ENCODE measurements at places on chromosomes 2 and 18. TPM values are rescaled to one million over a fixed set of nuclear protein-coding genes. Genes with fewer than 3 reads are reported as not detected.

DNA sequence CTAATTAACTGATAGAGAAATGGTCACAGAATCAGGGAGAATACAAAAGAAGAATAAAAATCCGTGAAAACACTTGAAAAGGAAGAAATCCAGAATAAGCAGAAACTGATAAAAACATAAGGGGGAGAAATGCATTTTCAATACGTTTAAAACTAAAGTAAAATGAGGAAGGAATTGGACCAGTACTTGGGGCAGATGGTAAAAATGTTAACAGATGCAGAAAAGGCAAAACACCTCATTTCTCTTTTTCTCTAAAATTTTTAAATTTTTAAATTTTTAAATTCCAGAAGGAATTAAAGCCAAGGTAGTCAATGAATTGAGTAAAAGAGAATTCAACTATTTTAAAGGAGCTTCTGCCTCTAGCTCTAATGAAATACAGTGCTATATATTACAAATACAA, 353.9 kb downstream of the METTL4 start:
- no peak for DNase-seq

- DNase-seq: no peak
These were observed 43.1 kb downstream of the KCTD18 start for GRCh38 chr2:200466425-200467418.

GRCh38 chr2:152241948-152242729, 66.6 kb upstream of the STAM2 start:
- DNase-seq: no peak

- no peak for DNase-seq
These were observed 37.6 kb downstream of the UNC80 start for GRCh38 chr2:209809256-209809655.

DNA sequence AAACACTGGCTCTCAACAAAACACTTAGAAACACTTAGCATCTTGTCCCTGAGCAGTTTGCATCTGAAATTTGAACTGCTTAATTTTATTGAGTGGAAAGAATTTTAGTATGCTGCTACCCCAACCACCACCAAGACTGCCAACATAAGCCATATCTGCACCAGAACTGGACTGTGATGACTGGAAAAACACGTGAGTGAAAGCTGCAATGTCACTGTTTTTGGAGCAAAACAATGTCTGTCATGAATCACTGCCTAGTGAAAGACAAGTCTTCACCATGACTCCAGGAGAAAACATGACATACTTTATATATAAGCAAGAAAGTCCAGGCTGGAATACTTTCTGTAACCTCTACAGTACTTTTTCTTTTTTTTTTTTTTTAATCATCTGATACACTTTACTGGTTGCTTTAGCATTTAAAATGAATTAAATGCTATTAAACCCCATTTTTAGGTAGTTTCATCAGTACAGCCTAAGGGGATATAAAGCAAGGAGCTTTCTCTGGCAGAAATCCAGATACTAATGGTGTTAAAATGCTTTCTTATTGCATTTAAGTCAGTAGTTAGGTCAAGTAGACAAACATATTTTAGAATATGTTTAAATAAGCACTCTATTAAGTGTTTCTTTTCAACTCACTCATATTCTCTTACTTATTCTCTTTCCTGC, 2129.4 kb upstream of the PIK3C3 start:
- DNase-seq: no peak

DNA sequence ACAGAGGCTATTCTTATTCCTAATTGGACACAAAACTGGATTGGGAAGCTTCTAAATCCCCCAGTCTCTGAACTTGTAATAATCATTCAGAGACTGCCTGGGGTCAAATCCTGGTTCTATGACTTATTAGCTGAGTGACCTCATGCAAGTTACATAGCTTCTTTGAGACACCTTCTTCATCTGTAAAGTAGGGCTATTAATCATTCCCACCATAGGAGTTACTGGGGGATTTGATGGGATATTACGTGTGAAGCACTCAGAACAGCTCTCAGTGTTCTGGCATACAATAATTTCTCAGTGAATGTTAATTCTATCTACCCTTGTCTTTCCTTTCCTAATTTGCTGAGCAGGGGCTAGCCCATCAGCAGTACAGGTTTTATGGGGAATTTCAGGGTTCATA, 256.7 kb upstream of the TNP1 start:
- DNase-seq: no peak

DNA sequence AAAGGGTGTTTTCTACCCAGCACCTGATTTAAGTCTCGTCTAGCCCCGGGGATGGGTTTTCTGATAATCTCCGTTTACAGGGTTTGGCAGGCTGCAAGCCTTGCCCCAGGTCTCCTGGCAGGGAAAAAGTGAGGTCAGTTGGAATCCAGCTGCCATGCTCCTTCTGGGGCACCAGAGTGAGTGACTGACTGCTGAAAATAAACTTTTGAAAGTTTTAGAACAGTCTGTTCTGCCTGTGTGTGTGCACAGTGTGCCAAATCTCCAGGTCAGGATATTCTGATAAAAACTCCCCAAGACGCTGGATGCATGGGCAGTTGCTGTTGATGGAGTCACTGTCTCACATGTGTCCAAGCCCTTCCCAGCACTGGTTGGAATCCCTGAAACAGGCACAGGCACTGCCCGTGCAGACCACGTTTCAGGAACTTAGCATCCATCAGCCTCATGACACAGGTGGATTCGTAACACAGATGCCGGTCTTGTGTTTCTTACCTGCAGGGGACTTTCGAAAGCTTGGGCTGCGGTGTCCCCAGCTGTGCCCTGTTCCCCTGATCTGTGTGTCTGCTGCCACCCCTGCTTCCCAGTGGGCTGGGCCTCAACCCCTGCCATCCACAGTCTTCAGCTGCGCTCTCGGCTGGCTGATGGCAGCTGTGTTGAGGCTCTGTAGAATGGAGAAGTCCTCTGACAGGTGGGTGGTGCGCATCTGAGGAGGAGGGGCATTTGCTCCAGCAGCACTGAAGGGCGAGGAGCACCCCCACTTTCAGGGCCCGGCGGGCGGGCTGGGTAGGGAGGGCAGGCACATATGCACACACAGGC, 65.0 kb downstream of the SH3RF3 start:
- DNase-seq: no peak

GRCh38 chr2:47907039-47907781, 912 bp upstream of the FBXO11 start:
- no peak for DNase-seq

GRCh38 chr2:220275454-220275853, 648.0 kb downstream of the SLC4A3 start:
- no peak for DNase-seq

DNA sequence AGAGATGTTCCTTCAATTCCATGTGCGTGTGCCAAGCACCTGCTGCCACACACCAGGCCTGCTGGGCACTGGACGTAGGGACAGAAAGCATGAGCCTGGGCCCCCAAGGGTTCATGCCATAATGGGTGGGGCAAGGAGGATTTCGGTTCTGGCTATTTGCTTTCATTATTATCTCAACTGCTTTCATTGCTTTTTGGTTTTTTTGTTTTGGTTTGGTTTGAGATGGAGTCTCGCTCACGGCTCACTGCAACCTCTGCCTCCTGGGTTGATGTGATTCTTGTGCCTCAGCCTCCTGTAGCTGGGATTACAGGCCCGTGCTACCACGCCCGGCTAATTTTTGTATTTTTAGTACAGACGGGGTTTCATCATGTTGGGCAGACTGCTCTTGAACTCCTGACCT, 57.2 kb downstream of the SF3B1 start:
- no peak for DNase-seq

DNA sequence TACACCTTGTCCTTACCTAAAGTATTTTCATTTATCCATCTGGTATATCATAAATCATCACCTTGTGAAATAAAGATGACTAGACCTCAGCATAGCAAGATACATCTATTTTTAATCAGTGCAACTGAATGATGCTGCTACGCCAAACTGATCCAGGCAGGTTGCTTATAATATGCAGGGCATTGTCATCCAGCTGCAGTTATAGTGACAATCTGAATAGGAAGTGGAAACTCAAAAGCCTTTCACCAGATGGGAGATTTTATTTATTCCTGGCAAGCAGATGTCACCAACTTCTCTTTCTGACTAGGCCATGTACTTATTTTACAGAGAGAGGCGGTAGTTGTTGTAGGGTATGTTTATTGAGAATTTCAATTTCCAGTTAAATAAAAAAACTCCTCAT, 747.3 kb downstream of the ADCYAP1 start:
- DNase-seq: no peak

GRCh38 chr2:233791151-233791882, 13.2 kb downstream of the MROH2A start:
- no peak for DNase-seq

- no peak for DNase-seq
These were observed 22.6 kb downstream of the IMPA2 start for GRCh38 chr18:12003894-12004293.

ALPP gene
- total RNA-seq: not detected

KCNJ13 gene
- 0.15 TPM for total RNA-seq

MBD2 gene
- total RNA-seq: 42.5 TPM

HAAO gene
- 31.3 TPM for total RNA-seq

ZBTB7C gene
- total RNA-seq: 0.55 TPM

COL4A3 gene
- 1.4 TPM for total RNA-seq

GRHL1 gene
- total RNA-seq: 3.3 TPM

Measured in endodermal cell (in vitro differentiated cells).